A375 (cell line): ENCODE measurements at places on chromosomes 3 and 15. TPM values are rescaled to one million over a fixed set of nuclear protein-coding genes. Genes with fewer than 3 reads are reported as not detected.

Gene OR5K2
- total RNA-seq = not detected in 2 replicates

Gene GOLGA8T
- not detected in 2 replicates for total RNA-seq

Gene LMAN1L
- 0.16 and 0.64 TPM in 2 replicates for total RNA-seq

Gene TM4SF4
- total RNA-seq = not detected in 2 replicates

Gene ALDH1A2
- not detected in 2 replicates for total RNA-seq
